ENCODE measurements at places on chromosomes 12 and 14. TPM values are rescaled to one million over a fixed set of nuclear protein-coding genes. Genes with fewer than 3 reads are reported as not detected.
A peak's percentile ranks its signal among the peaks of the same experiment; 100 is the strongest.

GRCh38 chr12:68939505-68939904 lies 6.5 kb upstream of the CPM start:
- H3K4me1 ChIP-seq, result peaks cover 6% of the 10 kb centered on the region
- H3K27me3 ChIP-seq, result peaks cover 1% of the 10 kb centered on the region
- no peak overlapping the region for H3K27ac ChIP-seq
- no peak overlapping the region for H3K4me3 ChIP-seq
- H3K36me3 ChIP-seq, result no peaks in the 10 kb centered on the region

DNA sequence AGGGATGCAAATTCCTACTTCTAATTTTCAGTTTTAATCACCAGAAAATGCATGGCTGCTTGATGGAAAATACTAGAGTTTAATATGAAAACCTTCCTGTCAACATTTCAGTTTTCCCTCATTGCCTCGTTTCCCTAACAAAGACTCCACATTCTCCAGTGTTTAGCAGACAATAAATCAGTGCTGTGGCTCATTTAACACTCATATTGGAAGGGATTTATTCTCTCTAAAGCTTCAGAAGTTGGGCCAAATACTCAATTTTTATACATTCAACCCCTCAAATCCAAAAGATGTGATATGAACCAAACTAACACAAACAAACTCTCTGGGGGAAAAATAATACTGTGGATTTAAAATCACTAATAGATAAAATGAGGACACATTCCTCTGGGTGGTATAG lies 482.5 kb downstream of the FLRT2 start:
- no peak overlapping the region for H3K27ac ChIP-seq
- no peaks in the 10 kb centered on the region for H3K27me3 ChIP-seq
- DNase-seq, result no peak
- no peaks in the 10 kb centered on the region for H3K4me1 ChIP-seq

GRCh38 chr12:124231980-124232653 lies 62.8 kb upstream of the RFLNA start:
- no peaks in the 10 kb centered on the region for H3K36me3 ChIP-seq
- H3K4me1 ChIP-seq, result peaks cover 31% of the 10 kb centered on the region
- peak; percentile 76 for DNase-seq
- H3K27me3 ChIP-seq, result no peaks in the 10 kb centered on the region
- no peak overlapping the region for H3K4me3 ChIP-seq
- peak overlapping the region; percentile 67 for H3K27ac ChIP-seq

DNA sequence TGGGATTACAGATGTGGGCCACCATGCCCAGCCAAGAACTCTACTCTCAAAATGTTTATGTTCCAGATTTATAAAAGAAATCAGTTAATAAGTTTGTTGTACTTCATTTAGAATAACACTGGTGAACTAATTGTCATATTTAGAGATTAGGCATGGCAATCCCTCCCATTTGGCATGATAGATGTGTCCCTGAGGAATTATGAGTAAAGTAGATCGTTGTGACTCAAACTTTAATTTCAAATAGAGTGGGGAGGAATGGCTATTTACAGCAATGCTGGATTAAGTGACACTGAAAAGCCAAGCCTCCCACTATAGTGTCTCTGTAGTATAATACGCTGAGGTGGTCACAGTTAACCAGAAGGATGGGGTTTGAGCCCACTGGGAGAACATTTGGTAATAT lies 39.3 kb upstream of the RTRAF start:
- no peak for DNase-seq
- H3K4me1 ChIP-seq, result no peaks in the 10 kb centered on the region
- H3K27me3 ChIP-seq, result no peaks in the 10 kb centered on the region
- no peak overlapping the region for H3K27ac ChIP-seq
- no peaks in the 10 kb centered on the region for H3K36me3 ChIP-seq

GRCh38 chr12:8840938-8841633 lies 18.7 kb downstream of the A2ML1 start:
- no peak for DNase-seq
- H3K4me3 ChIP-seq, result no peak overlapping the region
- no peaks in the 10 kb centered on the region for H3K27me3 ChIP-seq
- no peaks in the 10 kb centered on the region for H3K4me1 ChIP-seq
- no peaks in the 10 kb centered on the region for H3K36me3 ChIP-seq
- H3K27ac ChIP-seq, result no peak overlapping the region

- no peak for DNase-seq
- H3K4me3 ChIP-seq, result no peak overlapping the region
- peaks cover 16% of the 10 kb centered on the region for H3K27me3 ChIP-seq
- H3K36me3 ChIP-seq, result no peaks in the 10 kb centered on the region
- no peak overlapping the region for H3K27ac ChIP-seq
Measured at GRCh38 chr12:30197392-30198057, 413.8 kb upstream of the TMTC1 start.

- no peaks in the 10 kb centered on the region for H3K27me3 ChIP-seq
- no peak overlapping the region for H3K27ac ChIP-seq
- no peaks in the 10 kb centered on the region for H3K4me1 ChIP-seq
- H3K36me3 ChIP-seq, result no peaks in the 10 kb centered on the region
Measured at GRCh38 chr12:24798335-24798734, 150.6 kb downstream of the BCAT1 start.

GRCh38 chr14:59154373-59154772 lies 34.1 kb upstream of the DAAM1 start:
- H3K27ac ChIP-seq, result no peak overlapping the region
- H3K4me3 ChIP-seq, result no peak overlapping the region
- no peaks in the 10 kb centered on the region for H3K4me1 ChIP-seq
- H3K27me3 ChIP-seq, result no peaks in the 10 kb centered on the region

GRCh38 chr14:29236848-29237247 lies 470.3 kb downstream of the FOXG1 start:
- no peak overlapping the region for H3K27ac ChIP-seq
- H3K4me1 ChIP-seq, result no peaks in the 10 kb centered on the region
- H3K4me3 ChIP-seq, result no peak overlapping the region
- H3K27me3 ChIP-seq, result no peaks in the 10 kb centered on the region
- H3K36me3 ChIP-seq, result no peaks in the 10 kb centered on the region

DNA sequence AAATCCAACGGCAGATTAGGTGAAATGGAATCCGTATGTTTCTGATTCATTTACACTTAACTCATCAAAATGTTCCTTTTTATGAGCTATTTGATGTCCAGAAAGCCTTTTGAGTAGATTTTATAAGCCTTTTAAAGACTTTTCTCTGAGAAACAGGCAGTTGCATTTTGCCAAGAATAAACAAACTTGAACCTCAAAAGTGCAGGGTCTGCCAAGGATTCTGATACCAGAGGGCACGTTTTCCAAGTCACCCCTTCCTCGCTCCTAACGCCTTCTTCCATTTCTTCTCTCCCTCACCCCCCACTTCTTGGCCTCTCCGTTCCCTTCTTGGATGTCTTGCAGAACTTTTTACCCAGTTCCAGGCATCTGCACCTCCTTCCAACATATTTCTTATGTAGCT lies 200.6 kb upstream of the TBX3 start:
- H3K27me3 ChIP-seq, result no peaks in the 10 kb centered on the region
- no peak overlapping the region for H3K27ac ChIP-seq
- H3K4me3 ChIP-seq, result no peak overlapping the region
- DNase-seq, result no peak

- peak overlapping the region; percentile 42 for H3K27ac ChIP-seq
- no peaks in the 10 kb centered on the region for H3K27me3 ChIP-seq
- H3K36me3 ChIP-seq, result no peaks in the 10 kb centered on the region
- H3K4me3 ChIP-seq, result no peak overlapping the region
- peaks cover 21% of the 10 kb centered on the region for H3K4me1 ChIP-seq
Measured at GRCh38 chr12:26809611-26810285, 23.2 kb downstream of the ITPR2 start.

GRCh38 chr12:68743356-68743755 lies 2.6 kb upstream of the SLC35E3 start:
- H3K36me3 ChIP-seq, result no peaks in the 10 kb centered on the region
- no peak overlapping the region for H3K4me3 ChIP-seq
- no peak for DNase-seq

DNA sequence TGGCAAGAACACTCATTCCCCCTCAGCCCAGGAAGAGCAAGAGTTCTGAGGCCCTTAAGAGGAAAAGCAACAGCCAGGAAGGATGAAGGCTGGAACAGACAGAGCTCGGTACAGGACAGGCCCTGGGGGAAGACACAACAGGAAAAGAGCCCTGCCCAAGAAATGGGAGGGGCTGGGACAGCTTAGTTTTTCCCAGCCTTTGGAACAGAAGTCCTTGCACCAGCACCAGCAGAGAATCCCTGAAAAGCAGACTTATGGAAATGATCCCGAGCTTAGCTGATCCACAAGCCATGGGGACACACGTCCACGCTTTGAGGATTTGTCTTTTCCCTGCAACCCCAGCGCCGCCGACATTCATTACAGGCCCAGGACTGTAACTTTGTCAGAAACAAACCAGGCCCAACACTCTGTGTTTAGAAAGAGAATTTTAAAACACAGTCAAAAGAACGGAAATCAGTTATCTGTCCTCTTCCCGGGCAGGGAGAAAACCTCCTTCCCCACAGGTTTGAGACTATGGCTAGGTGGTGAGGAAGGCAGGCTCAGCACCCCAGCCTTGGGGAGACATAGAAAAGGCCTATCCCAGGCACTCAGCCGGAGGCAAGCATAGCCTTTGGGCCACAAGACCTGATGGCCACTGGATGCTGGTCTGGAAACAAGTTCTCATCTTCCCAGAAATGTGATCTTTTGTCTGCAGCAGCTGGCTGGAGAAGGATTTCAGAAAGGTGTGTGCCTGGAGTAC lies 4.0 kb upstream of the AVIL start:
- DNase-seq, result no peak
- peaks cover 71% of the 10 kb centered on the region for H3K36me3 ChIP-seq
- H3K4me3 ChIP-seq, result no peak overlapping the region
- H3K27me3 ChIP-seq, result no peaks in the 10 kb centered on the region

GRCh38 chr12:79083181-79083580 lies 218.6 kb downstream of the SYT1 start:
- no peaks in the 10 kb centered on the region for H3K36me3 ChIP-seq
- H3K4me3 ChIP-seq, result no peak overlapping the region
- no peaks in the 10 kb centered on the region for H3K27me3 ChIP-seq
- no peaks in the 10 kb centered on the region for H3K4me1 ChIP-seq

DNA sequence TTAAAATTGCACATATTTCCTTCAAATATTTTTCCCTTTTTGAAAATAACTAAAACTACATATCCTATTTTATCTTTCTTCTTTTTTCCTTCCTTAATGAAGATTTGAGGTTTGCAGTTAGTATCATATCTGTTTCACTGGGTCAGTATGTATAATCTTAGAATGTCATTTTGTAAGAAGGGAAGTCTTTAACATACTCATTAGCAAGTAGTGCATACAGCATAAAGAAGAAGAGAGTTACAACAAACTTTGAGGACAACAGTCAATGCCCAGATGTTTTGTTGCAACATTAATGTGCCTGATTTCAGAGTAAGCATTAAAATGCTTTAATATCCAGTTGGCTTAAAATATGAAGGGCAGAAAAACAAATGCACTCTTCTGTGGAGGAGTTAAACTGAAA lies 176.9 kb upstream of the FBXO33 start:
- no peaks in the 10 kb centered on the region for H3K4me1 ChIP-seq
- no peaks in the 10 kb centered on the region for H3K27me3 ChIP-seq
- H3K27ac ChIP-seq, result no peak overlapping the region
- H3K4me3 ChIP-seq, result no peak overlapping the region

DNA sequence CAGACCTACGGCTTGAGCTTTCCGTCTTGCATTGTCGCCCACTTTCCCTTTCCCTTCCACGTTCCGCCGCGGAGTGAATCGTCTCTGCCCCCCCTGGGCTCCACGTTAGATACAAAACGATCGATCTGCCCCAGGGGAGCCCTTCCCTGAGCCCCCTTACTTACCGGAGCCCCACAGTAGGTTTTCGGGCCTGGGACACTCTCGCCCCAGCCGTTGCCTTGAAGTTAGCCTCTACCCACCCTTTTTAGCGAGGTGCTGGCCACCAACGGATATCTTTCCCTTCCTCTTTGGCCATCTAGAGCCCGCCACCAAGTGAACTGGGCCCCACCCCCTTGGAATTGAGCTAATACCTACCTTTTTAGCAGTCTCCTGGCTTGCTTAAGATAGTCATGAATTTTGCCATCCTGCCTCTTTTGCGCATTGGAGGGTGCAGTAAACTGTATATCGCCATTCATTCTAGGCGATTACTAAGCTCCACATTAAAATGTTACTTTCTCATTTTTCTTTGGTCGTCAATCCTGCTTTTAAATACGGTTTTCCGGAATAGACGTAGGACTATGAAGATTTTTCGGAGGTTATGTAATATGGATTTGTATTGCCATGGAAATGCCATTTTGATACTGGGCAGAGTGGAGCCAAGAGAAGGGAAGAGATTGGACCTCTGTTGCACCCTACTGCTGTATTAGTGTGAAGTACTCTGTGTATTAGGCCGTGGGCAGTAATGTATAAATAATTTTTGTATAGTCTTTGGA lies 764 bp downstream of the RBM25 start:
- H3K27me3 ChIP-seq, result no peaks in the 10 kb centered on the region
- peak overlapping the region; percentile 96 for H3K27ac ChIP-seq
- H3K36me3 ChIP-seq, result peaks cover 4% of the 10 kb centered on the region
- peaks cover 18% of the 10 kb centered on the region for H3K4me1 ChIP-seq
- no peak for DNase-seq
- H3K4me3 ChIP-seq, result peak overlapping the region; percentile 85

- no peaks in the 10 kb centered on the region for H3K36me3 ChIP-seq
- no peaks in the 10 kb centered on the region for H3K27me3 ChIP-seq
- no peak for DNase-seq
- H3K4me1 ChIP-seq, result no peaks in the 10 kb centered on the region
Measured at GRCh38 chr12:105659355-105660075, 329.0 kb downstream of the C12orf75 start.

- H3K36me3 ChIP-seq, result no peaks in the 10 kb centered on the region
- H3K4me3 ChIP-seq, result no peak overlapping the region
- no peaks in the 10 kb centered on the region for H3K4me1 ChIP-seq
- no peak for DNase-seq
Measured at GRCh38 chr12:26839512-26839911, 6.5 kb upstream of the ITPR2 start.

GRCh38 chr12:45204757-45205156 lies 11.1 kb upstream of the ANO6 start:
- no peaks in the 10 kb centered on the region for H3K27me3 ChIP-seq
- no peak overlapping the region for H3K27ac ChIP-seq
- H3K4me3 ChIP-seq, result no peak overlapping the region
- DNase-seq, result no peak
- H3K4me1 ChIP-seq, result peaks cover 8% of the 10 kb centered on the region

GRCh38 chr12:52774629-52775250 lies 2.4 kb downstream of the KRT76 start:
- no peak for DNase-seq
- no peaks in the 10 kb centered on the region for H3K36me3 ChIP-seq
- no peaks in the 10 kb centered on the region for H3K4me1 ChIP-seq
- H3K27ac ChIP-seq, result no peak overlapping the region
- no peaks in the 10 kb centered on the region for H3K27me3 ChIP-seq
- H3K4me3 ChIP-seq, result no peak overlapping the region

Gene FBRSL1
- 56.9 TPM for total RNA-seq

Gene CLEC4D
- not detected for total RNA-seq

Gene AQP5
- total RNA-seq, result not detected

Gene SLCO1A2
- not detected for total RNA-seq

Gene SYT1
- total RNA-seq, result 0.60 TPM

Gene ADSS1
- not detected for total RNA-seq

Gene MYH6
- 1.5 TPM for total RNA-seq

Gene ETFBKMT
- total RNA-seq, result 0.40 TPM

Gene RASSF8
- 332 TPM for total RNA-seq

Measured in transverse colon (tissue), 4 donors.